CD4-positive, alpha-beta T cell (primary cell): ENCODE measurements at places on chromosomes 1 and 21.
A peak's percentile ranks its signal among the peaks of the same experiment; 100 is the strongest.

DNA sequence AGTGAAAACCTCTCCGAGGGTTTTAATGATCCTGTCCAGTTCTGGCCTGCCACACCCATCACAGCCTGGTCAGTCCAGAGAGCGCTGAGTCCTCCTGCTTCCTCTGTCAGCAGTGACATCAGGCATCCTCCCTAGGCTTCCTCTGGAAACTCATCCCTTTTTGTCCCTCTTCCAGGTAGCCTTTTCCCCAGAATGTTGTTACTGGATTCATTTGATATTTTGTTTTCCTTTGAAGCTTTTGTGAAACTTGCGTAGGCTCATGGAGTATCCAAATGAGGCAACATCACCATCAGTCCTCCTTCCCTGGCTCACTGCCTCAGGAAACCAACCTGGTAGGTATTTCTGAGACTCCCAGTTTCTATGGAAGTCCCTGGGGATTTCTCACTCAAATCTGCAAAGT lies 27.0 kb upstream of the IGSF3 start:
- H3K36me3 ChIP-seq: no peaks in the 10 kb centered on the region
- H3K4me1 ChIP-seq: no peaks in the 10 kb centered on the region
- H3K27ac ChIP-seq: no peak overlapping the region
- no peaks in the 10 kb centered on the region for H3K27me3 ChIP-seq
- H3K4me3 ChIP-seq: no peak overlapping the region
- DNase-seq: no peak

- no peaks in the 10 kb centered on the region for H3K27me3 ChIP-seq
- H3K36me3 ChIP-seq: no peaks in the 10 kb centered on the region
- no peak overlapping the region for H3K27ac ChIP-seq
These were observed 1135.9 kb downstream of the KCNT2 start for GRCh38 chr1:195472291-195472690.

DNA sequence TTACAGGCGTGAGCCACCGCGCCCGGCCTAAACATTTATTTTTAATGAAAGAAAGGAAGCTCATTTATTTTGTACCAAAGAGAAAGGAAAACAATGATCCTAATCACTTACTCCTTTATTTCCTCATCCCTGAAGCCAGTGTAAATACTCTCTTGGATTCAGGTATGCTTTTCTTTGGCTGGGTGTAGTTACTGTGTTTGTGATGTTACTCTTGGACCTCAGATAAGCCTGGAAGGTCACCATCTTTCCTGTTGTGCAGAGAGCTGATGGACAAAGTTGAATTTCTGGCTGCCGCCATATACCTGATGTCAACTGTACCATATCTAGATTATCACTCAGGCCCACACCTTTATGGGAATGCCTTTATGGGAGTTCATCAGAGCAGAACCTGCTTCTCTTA lies 35.4 kb upstream of the FOXE3 start:
- no peaks in the 10 kb centered on the region for H3K4me1 ChIP-seq
- H3K27me3 ChIP-seq: no peaks in the 10 kb centered on the region
- DNase-seq: no peak
- H3K36me3 ChIP-seq: peaks cover 23% of the 10 kb centered on the region

- no peak for DNase-seq
- H3K4me1 ChIP-seq: peaks cover 94% of the 10 kb centered on the region
- H3K27me3 ChIP-seq: no peaks in the 10 kb centered on the region
- peak overlapping the region; percentile 17 for H3K4me3 ChIP-seq
- peaks cover 8% of the 10 kb centered on the region for H3K36me3 ChIP-seq
These were observed 61.5 kb downstream of the RUNX1 start for GRCh38 chr21:34987501-34988072.

- peaks cover 8% of the 10 kb centered on the region for H3K27me3 ChIP-seq
- no peak overlapping the region for H3K27ac ChIP-seq
- H3K4me3 ChIP-seq: no peak overlapping the region
- no peak for DNase-seq
These were observed 229.1 kb downstream of the SETD4 start for GRCh38 chr21:35831230-35831629.

DNA sequence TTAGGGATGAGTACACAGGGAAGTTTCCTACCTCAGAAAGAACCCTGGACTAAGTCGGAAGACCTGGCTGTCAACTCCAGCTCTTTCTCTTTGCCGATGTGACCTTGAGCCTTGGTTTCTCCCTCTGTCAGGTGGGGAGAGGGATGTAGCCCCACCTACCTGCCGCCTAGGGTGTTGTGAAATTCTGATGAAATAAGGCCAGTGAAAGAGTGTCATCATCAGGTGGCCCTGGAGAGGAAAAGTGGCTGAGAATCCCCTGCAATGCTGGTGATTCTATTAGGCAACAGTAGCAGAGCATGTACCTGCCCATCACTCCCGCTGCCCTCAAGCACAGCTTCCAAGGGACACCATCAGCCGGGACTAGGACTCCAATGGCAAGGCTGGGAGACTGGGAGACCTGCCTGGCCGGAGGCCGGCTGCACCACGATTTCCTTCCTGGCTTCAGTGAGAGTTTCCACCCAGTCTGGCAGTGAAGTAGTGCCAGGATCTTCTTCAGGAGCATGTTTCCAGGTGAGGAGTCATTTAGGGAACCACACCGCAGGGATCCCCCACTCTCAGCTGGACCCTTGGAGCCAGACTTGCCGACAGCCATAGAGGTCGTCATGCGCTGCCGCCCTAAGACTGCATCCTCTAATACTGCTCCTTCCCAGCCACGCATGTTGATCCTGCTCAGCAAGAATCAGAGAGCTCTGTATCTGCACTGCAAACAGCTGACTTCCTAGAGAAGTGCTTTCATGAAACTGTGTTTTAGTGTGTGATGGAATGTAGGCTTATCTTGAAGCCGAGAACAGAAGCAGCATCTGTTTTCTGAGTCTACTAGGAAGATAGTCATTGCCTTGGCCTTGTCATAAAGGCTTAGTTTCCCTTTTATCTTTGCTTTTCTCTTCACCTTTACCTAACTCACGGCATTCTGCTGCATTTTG lies 88.0 kb upstream of the F3 start:
- no peaks in the 10 kb centered on the region for H3K4me1 ChIP-seq
- no peak for DNase-seq
- H3K27ac ChIP-seq: no peak overlapping the region
- H3K27me3 ChIP-seq: no peaks in the 10 kb centered on the region
- no peak overlapping the region for H3K4me3 ChIP-seq
